C1 segment of cervical spinal cord (tissue), 14 donors: ENCODE measurements at places on chromosomes 16 and 17.

GRCh38 chr16:6827931-6828330 lies 504.7 kb upstream of the RBFOX1 start:
- DNase-seq, result no peak

DNA sequence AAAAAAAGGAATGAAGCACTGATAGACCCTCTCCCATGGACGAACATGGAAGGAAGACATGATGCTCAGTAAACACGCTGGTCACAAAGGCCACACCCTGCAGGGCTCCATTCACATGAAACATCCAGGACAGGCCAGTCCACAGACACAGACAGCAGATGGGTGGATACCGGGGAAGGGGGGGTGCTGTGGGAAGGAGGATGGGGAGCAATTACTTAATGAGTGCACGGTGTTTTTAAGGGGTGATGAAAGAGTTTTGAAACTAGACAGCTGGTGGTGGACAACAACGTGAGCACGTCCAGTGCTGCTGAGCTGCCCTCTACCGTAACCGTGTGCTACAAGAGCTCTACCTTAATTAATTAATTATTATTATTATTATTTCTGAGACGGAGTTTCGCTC lies 6.0 kb upstream of the SLC16A3 start:
- DNase-seq, result no peak

GRCh38 chr17:320139-320538 lies 32.5 kb downstream of the RPH3AL start:
- DNase-seq, result no peak

GRCh38 chr16:8380311-8380710 lies 210.0 kb downstream of the TMEM114 start:
- DNase-seq, result no peak

- DNase-seq, result no peak
Measured at GRCh38 chr16:12474806-12475410, 328.8 kb downstream of the CPPED1 start.

GRCh38 chr16:55398762-55399161 lies 74.8 kb downstream of the IRX6 start:
- DNase-seq, result no peak

- DNase-seq, result no peak
Measured at GRCh38 chr17:35784895-35785294, 10.5 kb downstream of the MMP28 start.

DNA sequence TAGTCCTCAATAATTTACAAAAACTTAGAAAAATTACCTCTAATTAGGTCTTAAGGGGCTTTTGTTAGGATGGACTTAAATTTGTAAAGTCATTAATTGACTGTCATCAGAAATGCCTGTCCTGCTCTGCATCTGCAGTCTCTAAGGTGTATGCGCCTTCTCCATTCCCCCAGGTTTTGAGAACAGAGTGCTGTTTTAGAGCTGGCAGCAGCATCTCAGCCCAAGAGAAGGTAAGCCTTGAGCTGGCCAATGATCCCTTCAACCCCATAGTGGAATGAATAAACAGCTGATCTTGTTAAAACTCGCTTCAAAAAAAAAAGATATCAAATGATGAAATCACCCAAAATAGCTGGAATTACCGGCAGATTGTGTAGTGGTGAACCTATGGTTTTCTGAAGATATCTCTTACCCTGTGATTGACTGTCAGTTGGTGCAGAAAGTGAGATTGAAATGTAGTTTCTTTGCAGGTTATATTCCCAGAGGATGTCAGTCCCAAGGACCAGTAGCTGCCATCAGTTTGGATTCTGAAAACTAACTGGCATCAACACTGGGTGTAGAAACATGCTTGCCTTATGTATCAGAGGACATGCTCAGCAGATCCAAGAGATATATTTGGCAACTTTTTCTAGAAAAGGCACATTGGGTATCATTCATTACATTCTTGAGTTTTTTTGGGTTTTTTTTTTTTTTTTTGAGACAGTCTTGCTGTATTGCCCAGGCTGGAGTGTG lies 25.7 kb downstream of the TRPV2 start:
- no peak for DNase-seq

DNA sequence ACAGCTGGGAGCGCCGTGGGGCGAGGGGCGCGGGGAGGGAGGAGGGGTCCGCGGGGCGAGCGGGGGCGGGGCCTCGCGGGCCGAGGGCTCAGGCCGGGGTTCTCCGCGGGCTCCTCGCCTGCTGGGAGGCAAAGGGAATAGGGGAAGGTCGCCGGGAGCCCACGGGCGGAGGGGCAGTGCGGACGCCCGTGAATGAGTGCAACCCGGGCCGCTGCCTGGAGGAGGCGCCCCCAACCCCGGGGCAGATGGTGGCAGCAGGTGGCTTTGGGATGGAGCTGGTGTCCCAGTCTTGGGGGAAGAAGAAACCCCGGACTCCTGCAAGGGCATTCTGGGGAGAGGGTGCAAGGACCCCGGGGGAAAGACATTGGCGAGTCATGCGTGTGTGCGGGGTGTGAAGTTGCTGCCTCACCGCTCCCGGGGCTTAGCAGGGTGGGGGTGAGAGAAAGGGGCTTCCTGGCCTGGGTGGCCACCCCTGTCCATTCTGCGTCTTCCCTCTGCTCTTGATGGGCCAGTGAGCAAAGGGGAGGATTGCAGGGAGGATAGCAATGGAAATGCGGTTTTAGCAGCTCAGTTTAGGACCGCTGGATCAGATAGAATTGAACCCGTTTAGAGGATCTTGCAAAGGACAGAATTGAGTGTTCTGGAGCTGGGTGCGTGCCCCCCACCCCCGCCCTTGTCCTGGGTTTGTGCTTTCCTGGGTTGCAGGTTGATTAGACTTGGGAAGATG lies 526 bp downstream of the KIAA0513 start:
- no peak for DNase-seq

DNA sequence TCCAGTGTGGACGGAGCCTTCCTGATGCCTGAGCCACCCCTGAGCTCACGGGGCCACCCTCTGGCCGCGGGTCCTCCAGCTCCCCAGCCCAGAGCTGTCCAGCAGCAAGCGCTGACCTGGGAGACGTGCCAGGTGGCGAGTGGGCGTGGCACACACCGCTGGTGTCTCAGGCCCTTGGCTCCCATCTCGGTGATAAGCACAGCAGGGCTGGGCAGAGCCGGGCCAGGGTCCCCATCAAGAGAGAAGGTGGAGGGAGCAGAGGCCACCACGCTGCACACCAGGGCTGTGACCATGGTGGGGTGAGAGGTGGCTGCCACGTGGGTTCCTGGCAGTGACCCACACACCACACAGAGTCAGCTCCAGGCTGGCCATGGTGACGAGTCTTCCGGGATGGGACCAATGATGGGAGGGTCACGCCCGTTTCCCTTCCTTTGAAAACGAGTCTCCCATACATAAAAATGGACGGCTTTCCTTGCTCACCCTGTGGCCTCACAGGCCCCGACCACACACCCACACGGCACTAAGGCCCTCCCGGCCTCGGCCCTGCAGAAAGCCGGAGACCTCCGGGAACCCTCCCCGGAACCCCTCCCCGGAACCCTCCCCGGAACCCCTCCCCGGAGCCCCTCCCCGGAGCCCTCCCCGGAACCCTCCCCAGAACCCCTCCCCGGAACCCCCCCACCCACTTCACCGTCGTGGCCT lies 16.8 kb downstream of the UTS2R start:
- no peak for DNase-seq
